ENCODE measurements at places on chromosomes 5 and 9.

- peak; percentile 42 for DNase-seq
Measured at GRCh38 chr5:131644822-131645221, 9.8 kb upstream of the RAPGEF6 start.

GRCh38 chr5:9439531-9440292 lies 106.2 kb downstream of the SEMA5A start:
- DNase-seq: peak; percentile 32

DNA sequence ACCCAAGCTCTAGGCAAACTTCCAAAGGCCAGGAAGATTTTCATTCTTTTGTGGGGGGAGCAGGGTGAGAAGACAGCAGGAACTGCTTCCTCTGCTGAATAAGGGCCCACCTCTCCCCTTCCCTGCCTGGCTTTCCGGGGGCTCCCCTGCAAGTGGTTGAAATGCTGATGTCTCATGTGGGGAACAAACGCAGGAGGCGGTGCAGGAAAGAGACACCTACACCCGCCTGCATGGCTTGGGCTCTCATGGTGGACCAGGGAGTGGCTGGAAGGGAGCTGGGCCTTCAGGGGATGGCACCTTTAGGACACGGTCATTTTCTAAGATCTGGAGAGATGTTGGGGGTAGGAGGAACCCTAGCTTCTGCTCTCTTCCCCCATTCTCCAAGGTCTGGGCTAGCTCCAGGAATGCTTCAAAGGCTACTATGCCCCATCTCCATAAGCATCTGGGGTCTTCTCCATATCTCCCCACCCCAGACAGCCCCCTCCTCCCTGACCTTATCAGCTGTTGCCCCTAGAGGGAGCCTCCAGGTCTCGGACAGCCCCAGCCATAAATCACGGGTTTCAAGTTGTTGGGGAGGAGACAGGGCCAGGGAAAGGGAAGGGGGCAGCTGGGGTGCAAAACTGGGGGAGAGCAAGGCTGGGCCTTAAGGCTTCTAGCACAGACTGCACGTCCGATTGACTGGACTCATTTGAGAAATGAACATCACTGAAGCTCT lies 76.6 kb downstream of the PSD2 start:
- no peak for DNase-seq

DNA sequence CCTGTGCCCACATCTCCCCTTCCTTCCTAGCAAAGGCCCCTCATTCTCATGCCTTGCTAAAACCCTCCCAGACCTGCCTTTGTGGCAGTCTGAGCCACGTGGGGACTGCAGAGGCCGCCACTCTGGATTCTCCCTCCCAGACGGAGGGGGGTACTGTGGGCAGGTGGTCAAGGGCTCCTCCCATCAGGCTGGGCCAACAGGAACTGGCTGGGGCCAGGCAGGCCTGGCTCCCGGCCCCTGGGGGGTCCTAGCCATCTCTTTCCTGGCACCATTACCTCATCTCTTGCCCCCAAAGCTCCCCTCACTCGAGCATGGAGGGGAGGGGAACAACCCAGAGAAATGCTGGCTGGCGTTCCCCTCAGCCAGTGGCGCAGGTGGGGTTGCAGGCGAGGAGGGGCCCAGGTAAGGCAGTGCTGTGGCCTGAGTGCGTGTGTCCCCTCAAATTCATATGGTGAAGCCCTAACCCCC lies 88.6 kb downstream of the ZNF354C start:
- no peak for DNase-seq

GRCh38 chr9:117466111-117466510 lies 51.3 kb upstream of the ASTN2 start:
- DNase-seq: no peak

DNA sequence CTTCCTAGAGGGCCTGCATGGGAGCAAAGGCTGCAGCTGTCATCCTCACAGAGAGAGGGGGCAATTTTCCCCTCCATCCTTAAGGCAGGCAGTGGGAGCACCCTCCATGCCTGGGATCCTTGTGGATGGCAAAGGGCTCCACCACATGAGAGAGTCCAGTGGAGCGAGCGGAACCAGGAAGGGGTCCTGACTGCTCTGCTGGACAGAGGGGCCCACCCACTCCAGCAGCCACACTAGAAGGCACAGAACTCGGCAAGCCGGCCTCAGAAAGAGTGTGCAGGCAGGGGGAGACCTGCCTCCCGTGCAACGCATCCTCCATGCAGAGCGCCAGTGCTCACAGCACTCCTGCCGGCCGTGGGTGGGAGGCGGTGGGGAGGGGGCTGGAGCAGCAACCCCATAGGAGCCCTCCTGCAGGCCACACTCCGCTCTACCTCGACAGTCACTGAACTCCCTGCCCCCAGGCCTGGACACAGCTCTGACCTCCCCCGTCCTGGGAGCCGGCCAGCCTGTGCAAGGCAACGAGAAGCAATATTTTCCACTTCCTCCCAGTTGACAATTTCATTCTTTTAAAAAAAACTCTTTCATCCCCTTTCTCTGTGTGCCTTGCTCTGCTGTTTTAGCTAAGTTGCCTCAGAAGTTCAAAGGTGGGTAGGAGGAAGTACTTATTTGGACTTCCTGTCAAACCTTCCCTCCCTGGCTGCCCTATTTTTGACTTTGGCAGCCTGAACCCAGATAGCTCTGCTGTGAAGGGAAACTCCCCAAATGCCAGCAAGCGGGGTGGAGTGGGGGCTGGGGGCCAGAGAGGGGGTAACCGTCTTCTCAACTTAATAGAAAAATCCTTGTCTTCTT lies 5.3 kb upstream of the LCP2 start:
- no peak for DNase-seq

DNA sequence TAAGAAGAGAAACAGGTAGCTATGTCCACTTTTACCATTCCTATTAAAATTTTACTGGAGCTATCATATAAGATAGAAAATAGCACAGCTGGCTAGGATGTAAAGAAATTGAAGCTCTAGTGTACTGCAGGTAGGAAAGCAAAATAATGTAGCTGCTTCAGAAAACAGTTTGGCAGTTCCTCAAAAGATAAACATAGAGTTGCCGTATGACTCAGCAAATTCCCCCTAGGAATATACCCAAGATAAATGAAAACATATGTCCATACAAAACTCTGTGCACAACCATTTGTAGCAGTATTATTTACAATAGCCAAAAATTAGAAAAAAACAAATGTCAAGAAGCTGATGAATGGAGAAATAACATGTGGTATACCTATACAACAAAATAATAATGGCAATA lies 64.6 kb upstream of the SHISAL2B start:
- DNase-seq: peak; percentile 28

DNA sequence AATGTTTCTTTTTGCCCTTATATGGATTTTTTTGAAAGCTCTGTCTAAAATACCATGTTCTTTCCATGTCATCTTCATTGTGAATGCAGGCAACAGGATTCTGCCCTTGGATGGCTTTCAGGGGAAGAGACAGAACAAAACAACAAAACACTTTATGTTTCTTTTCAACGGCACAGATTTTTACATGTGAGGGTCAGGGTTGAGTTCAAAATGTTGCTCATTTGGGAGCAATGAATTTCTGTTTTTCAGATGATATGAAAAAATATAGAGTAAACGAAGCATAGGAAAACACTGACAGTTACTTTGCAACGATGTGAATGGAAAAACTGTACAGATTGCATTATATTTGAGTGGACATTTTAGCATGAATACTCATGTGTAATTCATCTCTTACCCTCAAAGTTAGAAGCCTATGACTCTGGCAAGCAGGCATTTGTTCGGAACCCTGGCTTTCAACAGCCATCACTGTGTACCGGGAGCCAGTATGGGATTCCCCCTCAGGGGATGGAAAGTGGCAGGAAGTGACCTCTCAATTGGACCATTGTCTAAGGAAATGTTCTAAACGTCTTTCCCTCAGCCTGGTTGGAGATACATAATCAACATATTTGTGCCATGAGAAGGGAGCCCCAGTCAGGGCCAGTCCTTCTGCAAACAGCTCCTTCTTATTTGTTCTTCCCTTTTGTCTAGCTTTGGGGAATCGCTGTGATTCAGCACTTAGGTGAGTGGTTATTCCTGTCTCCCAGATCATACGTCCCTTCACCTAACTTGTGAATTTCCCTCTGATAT lies 153.9 kb upstream of the MEF2C start:
- DNase-seq: peak; percentile 89

- no peak for DNase-seq
Measured at GRCh38 chr5:82296929-82297328, 18.8 kb upstream of the RPS23 start.

DNA sequence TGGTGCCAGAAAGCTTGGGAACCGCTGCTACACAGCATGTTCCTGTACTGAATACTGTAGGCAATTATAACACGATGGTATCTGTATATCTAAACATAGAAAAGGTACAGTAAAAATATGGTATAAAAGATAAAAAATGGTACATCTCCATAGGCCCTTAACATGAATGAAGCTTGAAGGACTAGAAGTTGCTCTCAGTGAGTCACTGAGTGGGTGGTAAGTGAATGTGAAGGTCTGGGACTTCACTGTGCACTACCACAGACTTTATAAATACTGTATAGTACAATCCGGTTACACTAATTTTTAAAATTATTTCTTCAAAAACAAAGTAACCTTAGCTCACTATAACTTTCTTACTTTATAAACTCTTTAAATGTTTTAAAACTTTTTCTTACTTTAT lies 819.9 kb upstream of the GRAMD2B start:
- peak; percentile 63 for DNase-seq

DNA sequence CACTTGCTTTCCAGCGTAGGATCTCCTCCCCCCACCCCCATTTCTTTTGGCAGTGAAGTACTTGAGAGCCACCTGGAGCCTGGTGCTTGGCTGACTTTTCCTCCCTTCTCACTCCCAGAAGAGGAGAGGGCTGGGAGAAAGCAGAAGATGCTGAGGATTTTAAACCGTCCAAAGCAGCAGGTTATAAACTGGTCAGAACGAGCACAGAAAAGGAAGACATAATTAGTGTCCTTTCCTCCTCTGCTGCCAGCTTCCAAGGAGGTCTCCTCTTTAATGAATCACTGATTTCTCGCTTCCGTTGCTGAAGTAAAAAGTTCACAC lies 563 bp upstream of the FGF10 start:
- DNase-seq: no peak

DNA sequence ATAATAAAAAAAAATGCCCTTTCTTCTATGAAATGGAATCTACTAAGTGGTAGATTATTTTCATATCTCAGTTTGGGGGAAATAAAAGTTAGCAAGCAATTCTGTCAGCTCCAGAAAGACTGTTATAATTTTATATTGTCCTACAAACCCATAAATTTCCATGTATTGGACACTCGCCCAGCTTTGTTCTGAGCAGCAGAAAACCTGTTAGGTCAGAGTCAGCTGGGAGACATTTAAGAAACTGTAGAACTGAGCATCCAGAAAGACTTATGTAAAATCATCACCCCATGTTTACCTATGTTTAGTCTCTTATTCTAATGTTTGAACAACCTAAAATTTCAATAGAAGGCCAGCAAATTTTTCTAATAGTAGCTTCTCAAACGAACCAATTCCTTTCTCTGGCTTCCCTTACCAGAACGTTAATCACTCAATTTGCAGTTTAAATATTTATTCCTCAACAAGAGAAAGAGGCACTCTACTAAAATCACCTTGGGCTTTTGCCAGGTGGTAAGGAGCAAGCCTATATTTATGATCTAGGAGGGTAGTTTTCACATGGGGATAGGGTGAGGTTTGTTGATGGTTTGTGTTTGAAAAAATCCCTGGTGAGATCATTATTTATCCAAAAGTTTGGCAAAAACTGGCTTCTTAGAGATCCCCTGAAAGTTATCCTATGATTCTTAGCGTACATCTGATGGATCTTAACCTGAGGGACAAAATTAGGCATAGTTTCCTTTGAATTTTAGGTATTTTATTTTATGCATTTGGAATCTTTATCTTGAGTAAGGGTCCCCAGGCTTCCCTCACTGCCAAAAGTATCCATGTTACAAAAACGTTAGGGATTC lies 34.4 kb downstream of the MACROH2A1 start:
- DNase-seq: no peak

All from GM23248 (cell line).